ENCODE measurements at places on chromosomes 13 and 19.

DNA sequence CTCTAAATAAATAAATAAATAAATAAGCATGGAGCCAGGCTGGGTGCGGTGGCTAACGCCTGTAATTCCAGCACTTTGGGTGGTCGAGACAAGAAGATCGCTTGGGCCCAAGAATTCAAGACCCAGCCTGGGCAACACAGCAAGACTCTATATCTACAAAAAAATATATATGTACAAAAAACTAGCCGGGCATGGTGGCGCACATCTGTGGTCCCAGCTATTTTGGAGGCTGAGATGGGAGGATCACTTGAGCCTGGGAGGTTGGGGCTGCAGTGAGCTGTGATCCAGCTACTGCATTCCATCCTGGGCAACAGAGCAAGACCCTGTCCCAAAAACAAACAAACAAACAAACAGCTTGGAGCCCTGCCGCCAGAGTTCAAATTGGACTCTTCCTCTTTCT lies 2.7 kb downstream of the ACTMAP start:
- no peak for DNase-seq

- no peak for DNase-seq
Observed at GRCh38 chr13:41854758-41855157, 106.2 kb downstream of the VWA8 start.

DNA sequence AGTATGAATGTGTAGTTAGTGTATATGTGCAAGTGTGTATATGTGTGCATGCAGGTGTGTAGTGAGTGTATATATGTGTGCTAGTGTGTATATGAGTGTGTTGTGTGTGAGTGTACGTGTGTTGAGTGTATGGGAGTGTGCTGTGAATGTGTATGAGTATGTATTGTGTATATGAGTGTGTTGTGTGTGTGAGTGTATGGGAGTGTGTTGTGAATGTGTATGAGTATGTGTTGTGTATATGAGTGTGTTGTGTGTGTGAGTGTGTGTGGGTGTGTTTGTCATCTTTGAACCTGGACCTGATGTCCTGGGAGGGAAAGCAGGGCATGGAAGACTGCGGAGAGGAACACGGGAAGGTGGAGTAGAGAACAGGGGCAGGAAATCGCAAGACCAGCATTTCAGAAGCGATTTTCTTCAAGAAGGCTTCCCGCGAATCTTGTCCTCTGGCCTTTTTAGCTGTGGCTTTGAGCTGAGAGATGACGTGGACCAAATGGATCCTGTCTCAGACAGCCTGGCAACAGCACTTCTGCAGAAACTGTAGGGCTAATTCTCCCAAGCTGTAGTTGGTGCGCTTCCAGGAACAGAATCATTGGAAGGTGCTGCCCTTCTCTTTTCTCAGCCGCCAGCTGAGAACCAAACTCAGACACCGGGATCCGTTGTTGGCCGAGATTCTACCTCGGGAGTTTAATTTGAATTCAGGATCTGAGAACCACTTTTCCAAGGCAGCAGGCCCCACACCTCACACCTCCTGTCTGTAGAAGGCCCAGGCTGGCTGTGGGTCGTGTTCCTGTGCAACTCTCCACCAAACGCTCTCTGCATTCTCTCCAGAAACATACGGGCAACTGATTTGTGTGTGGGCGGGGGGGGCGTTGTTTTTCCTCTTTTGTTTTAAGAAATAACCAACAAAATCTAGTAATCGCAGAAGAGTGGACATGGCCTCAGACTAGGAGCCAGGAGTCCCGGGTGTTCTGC lies 94.7 kb upstream of the RAP2A start:
- peak; percentile 30 for DNase-seq

DNA sequence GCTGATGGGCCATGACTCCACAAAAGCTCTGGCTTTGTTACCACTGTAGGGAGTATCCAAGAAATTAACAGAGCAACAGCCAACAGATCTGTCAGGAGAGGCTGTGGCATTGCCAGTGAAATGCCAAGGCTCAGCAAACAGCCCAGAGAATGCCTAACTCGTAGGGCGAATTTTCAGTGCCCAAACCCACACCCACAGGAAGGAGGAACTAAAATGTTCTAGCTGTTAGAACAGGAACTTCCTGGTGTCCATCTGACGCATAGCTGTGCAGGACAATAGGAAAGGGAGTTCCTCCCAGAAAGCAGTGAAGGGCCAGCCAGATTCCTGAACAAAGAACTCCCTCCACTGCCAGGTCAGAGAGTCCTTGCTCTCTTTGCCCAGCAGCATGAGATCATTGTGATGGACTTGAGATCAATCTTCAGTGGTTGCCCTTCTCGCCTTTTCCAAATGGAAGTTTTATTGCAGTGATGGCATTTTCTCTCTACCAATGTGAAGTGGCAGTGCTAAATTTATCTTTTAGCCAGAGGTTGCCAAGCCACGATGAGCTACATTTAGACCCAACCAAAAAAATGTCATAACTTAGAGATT lies 224.2 kb upstream of the STARD13 start:
- DNase-seq = peak; percentile 87

Data from dermis blood vessel endothelial cell (primary cell).